AG10803 (cell line): ENCODE measurements at places on chromosomes 5 and 9.

DNA sequence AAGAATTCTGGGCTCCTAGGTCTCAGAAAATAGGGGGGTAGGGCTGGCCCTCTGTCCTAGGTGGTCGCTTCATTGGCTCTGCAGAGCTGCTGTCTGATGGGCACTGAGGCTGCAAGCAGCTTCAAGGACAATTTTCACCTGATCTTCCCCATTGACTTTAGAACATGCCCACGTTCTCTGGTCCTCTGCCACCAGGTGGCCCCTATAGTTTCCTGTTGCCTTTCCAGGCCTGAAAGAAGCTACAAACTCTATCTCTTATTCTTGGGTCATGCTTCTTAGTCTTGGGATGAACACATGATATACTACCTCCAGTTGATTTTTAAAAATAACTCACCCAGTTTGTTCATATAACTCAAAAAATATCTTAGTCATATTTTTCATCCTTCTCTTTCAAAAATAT lies 26.3 kb downstream of the SPZ1 start:
- DNase-seq: no peak

DNA sequence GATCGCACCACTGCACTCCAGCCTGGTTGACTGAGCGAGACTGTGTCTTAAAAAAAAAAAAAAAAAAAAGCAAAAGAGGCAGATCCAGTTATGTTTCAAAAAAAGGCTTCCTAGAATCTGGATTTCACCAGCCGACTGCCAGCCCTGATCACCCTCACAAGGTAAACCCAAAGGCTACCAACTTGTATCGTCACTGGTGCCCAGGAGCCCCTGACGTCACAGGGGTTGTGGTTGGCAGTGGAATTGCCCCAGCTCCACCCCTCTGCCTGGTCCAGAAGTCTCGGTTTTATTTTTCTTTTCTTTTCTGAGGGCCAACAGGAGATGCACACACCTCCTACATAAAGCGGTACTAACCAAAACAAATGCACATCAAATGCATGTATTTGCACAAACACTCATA lies 6.0 kb upstream of the LMX1B start:
- DNase-seq: no peak

GRCh38 chr9:7293091-7293490 lies 506.5 kb downstream of the DMAC1 start:
- no peak for DNase-seq

DNA sequence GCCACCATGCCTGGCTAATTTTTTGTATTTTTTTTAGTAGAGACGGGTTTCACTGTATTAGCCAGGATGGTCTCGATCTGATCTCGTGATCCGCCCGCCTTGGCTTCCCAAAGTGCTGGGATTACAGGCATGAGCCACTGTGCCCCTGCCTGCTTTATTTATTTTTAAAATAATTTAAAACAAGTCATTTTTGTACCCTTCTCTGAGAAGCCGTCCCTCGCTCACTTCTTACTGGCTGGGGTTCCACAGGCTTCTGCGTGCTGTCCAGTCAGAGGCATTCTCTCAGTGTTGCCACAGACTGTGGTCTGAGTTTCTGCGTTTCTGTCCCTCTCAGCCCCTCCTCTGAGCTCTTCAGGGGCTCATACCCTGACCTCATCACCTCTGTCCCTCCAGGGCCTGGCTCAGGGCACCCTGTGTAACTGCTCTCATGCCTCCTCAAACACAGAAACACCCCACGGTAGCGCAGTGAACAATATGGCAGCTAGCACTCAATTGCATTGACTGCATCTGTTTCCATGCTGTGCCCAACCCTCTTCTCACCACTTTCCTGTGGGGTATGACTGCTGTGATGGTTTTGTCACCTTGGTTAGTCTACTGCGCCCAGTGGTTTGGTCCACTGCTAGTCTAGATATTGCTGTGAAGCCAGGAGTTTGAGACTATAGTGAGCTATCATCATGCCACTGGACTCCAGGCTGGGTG lies 44.3 kb upstream of the SH3PXD2B start:
- DNase-seq: no peak

GRCh38 chr5:59275170-59275509 lies 618.4 kb downstream of the PDE4D start:
- no peak for DNase-seq

GRCh38 chr9:135001526-135001925 lies 83.8 kb upstream of the FCN1 start:
- DNase-seq: no peak

DNA sequence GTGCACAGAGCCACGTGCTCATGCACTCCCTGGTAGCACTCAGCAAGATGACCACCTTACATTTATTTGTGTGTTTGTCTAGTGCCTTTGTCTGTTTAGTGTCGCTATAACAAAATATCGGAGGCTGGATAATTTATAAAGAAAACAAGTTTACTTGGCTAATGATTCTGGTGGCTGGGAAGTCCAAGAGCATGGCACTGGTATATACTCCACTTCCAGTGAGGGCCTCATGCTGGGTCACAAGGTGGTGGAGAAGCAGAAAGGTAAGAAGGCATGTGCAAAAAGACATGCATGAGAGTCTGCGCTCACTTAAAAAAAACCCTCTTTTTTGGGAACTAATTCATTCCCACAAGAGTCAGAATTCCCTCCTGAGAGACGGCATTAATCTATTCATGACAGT lies 52.5 kb upstream of the BOD1 start:
- DNase-seq: no peak

DNA sequence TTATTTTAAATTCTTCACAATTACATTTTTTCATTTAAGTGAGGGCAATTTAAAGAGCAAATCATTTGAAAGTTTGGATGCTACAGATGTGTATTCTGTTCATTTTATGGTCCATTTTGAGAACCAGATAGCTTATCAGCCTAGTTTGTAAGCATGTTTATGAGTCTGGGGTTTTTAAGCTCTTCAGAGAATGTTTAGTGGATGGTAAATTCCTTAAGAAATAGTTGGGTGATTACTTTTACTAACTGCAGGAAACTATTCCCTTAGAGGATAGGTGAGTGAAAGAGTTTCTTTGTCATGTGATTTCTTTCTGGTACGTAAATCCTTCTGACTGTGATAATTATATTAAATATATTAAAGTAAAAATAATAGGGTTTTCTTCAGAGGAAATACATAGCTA lies 17.6 kb downstream of the RASGRF2 start:
- DNase-seq: no peak

DNA sequence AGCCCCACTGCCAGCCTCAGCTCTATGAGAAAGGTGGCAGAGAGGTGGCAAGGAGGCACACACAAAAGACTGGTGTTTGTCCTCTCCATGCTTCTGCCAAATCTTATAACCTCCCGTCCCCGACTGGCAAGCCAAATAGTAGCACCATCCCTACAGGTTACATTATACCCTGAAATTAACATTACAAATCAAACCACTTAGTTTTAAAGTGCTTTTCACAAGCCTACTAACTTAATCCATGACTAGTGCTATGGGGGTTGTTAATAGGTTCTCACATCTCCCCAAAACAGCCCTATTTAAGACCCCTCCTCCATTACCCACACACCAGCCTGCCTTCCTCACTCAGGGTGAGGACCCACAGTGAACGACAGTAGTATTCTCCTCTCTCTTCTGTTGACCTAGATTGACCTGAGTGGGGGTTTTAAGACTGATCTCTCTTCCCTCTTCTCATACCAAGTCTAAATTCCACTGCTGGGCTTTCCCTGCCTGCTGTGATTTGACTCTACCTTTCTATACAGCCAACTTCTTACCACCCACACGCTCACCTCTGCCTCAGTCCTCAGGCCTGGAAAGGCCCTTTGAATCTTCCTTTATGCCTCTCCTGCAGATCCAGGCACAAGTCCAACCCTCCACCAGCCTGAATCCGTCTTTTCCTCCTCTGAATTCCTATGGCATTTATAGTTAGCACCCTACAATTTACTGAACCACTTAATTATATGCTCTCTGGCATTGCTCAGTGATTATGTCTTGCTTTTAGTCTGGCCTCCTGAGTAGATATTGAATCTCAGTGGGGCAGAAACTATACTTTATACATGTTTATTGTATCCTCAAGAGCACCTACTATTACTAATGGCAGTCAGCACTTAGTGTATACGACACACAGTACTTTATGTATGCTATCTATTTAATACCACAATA lies 116.1 kb downstream of the TMEM174 start:
- DNase-seq: no peak

DNA sequence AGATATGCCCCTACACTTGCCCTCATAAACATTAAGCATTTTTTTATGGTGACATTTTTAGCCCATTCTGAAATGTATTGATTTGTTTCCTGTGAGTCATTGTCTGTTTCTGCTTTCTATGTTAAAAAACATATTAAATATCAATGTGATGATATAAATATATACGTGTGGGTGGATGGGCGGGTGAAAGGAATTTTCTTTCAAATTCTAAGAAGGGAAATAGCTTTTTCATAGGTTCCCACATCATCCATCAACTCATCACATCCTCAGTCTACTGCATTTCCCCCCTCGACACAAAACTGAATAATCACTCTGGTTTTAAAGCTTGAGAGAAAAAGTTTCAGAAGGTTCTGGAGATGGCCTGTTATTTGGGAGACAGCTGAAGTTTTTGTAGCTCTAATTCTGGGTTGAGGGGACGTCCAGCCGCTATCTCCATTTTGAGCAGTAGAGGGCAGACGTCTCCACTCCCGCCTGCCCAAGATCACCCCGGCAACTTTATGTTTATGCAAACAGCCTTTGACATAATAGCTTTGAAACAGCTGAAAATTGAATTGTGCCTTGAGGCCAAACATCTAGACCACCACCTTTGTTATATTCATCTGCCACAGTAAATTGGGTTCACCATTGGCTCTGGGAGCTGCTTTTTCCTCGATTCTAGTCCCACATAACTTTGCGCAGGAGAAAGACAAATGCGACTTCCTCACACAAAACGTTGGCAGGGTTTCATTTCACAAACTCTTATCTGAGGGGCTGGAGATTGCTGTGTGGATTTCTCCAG lies 216.2 kb upstream of the CLINT1 start:
- peak; percentile 76 for DNase-seq

DNA sequence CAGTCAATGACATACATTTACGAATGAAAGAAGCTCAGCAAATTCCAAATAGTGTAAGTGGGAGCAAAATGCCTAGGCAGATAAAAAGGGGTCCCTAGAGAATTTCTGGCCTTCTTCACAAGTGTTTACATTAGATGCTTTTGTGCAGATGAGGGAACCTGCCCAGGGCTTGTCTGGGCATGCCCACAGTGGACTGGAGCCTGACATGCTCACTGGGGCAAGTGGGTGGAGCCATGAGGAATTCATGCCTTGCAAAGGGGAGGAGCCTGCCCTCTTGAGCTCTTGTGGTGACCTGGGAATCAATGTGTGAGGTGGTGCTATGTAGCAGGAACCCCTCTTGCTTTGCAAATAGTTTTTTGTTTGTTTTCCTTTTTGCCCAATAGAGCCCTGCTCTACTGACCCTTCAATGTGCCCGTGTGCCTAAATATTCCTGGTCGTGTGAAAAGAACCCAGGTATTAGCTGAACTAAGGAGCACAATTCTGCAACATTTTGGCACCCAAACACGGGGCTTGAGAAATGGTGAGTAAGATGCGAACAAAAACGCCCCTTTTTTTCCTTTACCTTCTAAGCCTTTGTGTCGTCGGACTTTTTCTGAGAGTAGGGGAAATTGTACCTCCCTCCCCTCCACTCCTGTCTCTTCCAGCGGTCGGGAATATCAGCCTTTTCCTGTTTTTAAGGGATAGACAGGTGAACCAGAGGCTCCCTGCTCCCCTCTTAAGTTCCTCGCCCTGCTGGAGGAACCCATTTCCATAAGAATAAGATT lies 433.8 kb upstream of the CDH9 start:
- peak; percentile 79 for DNase-seq

- no peak for DNase-seq
These were observed 345.7 kb downstream of the DRD1 start for GRCh38 chr5:175098301-175098700.

DNA sequence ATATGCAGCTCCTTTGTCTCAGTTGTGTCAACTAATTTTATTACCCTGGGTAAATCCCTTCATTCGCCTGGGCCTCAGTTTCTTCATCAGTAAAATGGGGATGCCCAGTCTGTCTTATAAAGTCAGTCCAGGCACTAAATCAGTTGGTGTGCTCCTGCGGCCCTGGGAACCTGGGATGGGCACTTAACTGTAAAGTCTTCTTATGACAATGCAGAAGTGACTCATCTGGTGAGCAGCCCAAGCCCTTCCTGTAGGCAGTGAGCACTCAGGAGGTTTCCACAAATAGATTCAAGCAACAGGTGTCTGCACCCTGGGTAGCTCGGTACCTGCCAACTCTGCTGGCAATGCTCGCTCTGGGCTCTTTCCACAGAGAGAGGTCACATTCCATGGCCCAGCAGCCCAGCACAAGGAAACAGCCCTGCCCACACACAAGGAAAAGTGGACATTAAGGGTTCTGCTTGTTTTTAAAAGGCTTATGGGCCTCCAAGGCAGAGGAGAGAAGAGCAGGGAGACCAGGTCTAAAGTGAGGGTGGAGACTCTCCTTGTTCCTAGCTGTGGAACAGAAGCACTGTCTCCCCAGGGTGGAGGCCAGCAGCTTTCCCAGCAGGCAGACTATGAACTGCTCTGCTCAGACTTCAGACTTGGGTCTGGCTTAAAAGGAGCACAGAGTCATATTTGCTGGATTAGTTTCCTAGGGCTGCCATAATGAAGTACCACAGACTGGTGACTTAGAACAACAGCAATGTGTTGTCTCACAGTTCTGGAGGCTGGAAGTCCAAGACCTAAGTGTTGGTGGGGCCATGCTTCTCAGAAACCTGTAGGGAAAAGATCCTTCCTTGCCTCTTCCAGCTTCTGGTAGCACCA lies 89.7 kb upstream of the ADRA1B start:
- DNase-seq: peak; percentile 78

DNA sequence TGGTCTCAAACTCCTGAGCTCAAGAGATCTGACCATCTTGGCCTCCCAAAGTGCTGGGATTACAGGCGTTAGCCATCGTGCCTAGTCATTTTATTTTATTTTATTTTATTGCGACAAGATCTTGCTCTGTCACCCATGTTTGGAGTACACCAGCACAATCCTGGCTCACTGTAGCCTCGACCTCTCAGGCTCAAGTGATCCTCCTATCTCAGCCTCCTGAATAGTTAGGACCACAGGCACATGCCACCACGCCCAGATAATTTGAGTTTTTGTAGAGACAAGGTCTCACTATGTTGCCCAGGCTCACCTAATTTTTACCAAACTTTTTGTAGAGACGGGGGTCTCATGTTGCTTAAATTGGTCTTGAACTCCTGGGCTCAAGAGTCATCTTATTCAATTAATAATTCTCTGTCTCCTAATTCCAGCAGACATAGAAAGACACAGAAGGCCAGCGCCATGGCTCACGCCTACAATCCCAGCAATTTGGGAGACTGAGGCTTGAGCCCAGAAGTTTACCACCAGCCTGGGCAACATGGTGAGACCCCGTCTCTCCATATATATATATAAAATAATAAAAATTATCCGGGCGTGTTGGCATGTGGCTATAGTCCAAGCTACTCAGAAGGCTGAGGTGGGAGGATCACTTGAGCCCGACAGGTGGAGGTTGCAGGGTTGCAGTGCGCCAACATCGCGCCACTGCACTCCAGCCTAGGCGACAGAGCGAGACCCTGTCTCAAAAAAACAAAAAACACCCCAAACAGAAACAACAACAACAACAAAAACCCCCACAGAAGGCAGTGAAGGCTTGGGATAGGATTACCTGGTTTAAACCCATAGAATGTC lies 1.0 kb upstream of the UBAP1 start:
- no peak for DNase-seq
